ENCODE measurements at places on chromosomes 5 and 9.

GRCh38 chr5:94433397-94434163, 184.8 kb downstream of the KIAA0825 start:
- DNase-seq, result peak; percentile 67

DNA sequence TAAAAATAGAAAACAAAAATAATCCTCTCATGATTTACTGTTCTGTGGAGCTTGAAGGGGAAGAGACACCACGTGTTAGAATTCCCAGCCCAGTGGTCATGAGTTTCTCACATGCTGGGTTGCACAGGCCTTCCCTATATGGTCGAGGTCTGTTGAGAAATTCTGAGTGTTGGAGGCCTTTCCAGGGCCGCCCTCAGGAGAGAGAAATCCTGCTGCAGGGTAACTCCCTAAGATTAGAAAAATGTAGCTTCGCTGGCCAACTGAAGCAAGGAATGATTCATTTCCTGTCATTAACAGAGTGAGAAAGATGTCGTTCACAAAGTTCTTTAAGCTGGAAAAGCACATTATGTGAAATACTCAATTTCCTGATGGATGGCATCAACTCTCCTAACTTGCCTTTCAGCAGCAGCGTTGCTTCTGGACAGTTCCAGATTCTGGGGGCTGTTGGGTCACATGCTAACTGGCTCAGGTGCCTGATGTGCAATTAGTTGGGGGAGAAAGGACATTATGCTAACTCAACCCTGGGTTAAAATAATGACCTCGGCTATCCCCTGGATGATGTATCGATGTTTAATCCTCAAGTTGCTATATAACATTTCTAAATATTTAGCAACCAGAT, 104.8 kb upstream of the CD180 start:
- DNase-seq, result peak; percentile 66

- no peak for DNase-seq
Measured at GRCh38 chr5:128842241-128842640, 123.0 kb upstream of the SLC27A6 start.

DNA sequence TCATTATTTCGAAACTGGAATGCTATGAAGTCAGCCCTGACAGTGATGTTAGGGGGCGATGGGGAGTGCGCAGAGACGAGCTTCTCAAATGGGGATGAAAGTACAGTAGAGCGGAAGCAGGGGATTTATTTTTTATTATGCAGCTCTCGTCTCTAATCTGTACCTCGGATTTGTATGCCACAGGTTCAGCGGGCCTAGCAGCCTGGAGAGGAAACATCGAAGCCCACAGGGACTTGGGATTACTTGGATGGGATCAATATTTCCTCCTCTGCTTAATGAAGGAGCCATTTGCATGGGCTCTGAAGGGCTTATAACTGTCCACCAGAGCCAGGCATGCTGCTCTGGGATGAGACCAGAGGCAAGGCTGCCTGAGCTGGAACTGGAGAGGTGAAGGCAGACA, 133.5 kb upstream of the RAPGEF1 start:
- no peak for DNase-seq

- DNase-seq, result no peak
Measured at GRCh38 chr5:65261499-65261898, 220.2 kb downstream of the ADAMTS6 start.

- DNase-seq, result peak; percentile 83
Measured at GRCh38 chr5:108642170-108642906, 105.4 kb upstream of the FER start.

GRCh38 chr5:151719228-151720000, 32.7 kb upstream of the SPARC start:
- peak; percentile 40 for DNase-seq

GRCh38 chr9:123450996-123451395, 95.0 kb downstream of the CRB2 start:
- no peak for DNase-seq

DNA sequence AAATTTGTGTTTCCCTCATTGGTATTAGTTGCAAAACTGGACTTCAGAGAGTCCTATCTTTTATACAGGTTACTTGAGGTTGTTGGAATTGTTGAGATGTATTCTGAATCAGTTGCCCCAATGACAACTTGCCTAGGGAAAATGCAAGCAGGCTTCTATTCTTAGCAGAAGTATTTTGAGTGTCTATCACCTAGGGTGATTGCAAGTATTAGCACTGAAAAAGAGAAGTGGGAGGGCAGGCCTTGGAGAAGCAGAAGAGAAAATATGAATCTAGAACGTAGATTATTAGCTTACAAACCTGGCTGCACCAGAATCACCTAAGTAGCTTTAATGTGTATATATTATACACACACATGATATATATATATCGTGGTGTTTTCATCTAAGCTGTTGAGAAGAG, 43.2 kb downstream of the ADAMTS12 start:
- DNase-seq, result no peak

DNA sequence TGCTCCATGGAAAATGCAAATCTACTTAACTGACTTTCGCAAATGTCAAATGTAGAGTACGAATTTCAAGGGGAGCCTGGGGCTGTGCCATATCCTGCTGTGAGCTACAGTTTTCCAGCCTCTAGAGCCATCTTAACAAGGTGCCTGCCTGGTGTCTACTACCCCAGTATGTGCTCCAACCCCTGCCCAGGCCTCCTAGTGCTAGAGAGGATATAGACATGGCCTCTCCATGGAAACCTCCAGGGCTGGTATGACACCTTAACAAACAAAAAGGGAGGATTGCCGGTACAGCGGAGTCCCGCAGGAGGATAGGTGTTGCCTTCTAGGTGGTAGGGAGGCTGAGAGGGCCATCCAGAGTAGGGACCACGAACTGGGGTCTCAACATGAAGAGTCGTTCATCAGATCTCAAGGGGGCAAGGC, 13.6 kb upstream of the IL3 start:
- DNase-seq, result no peak

DNA sequence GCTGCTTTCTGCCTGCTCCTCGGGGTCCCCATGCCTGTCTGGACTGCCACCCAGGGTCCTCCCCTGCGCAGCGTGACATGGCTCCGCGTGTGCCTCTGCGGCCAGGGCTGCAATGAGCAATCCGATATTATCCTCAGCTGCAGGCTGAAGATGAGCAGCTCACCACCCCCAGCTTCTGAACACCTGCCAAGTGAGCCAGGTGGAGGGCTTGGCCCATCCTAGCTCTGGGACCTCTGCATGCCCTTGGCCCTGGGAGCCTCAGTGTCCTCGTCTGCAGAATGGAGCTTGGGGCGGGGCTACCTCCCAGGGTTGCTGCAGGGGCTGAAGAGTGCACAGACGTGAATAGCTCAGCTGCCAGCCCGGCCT, 4.1 kb upstream of the MYMK start:
- no peak for DNase-seq

DNA sequence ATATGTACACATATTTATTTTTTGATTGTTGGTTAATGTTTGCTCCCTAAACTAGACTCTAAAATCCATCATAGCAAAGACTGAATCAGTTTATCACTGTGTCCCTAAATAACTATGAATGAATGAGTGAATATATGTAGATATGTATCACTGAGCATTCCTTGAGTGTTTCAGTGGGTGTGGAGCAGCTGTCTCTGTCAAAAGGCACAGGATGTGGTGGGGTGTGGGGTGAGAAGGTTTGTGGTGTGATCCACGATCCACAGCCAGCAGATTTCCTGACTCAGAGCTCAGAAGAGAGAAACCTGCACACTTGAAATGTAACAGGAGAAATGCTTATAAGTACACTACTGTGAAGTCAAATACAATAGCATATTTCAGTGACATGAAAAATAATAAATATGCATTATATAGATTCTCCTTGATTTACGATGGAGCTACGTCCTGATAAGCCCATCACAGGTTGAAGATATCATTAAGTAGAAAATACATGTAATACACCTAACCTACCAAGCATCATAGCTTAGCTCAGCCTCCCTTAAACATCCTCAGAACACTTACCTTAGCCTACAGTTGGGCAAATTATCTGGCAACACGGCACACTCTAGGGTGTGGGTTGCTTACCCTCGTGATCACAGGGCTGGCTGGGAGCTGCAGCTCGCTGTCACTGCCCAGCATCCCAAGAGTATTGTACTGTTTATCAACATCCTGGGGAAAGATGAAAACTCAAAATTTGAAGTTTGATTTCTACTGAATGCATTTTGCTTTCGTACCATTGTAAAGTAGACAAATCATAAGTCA, 287.0 kb downstream of the GAS1 start:
- DNase-seq, result peak; percentile 7

- DNase-seq, result peak; percentile 24
Measured at GRCh38 chr5:166165596-166165995, 2125.8 kb upstream of the WWC1 start.

DNA sequence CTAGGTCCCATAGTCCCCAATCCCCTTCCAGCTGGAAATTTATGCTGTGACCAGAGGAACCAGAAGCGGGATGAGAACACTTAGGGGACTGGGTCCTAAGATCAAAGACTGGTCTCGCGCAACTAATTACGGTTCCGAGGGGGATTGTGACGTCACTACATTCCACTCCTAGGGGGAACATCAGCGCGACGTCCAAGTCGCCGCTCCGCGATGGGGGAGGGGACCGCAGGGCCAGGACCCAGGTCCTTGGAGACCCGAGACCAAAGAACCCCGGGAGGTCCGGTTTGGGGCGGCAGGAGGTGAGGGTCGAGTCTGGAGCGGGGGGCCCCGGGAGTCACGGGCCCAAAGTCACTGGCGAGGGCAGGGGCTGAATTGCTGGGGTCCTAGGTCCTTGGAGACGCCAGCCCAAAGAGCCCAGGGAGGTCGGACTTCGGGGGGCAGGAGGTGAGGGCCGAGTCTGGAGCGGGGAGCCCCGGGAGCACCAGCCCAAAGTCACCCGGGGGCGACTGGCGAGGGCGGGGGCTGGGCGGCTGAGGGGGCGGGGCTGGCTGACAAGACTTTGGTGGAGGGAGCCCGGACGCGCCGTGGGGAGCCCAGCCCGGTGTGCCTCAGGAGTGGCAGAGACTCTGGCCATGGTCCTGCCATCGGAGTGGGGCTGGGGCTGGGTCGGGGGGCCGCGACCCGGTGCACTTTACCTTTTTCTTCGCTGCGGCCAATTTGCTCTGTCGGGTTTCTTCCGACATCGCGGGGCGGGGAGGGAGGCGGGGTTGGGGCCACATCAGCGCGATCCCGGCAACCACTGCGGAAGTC, at the start of gene GOLGA2:
Gene GOLGA2 (minus strand): TSS at position 810 of the 810 bp plus-strand sequence. CDS start 31 bp downstream, at position 779.
- DNase-seq, result peak; percentile 52

DNA sequence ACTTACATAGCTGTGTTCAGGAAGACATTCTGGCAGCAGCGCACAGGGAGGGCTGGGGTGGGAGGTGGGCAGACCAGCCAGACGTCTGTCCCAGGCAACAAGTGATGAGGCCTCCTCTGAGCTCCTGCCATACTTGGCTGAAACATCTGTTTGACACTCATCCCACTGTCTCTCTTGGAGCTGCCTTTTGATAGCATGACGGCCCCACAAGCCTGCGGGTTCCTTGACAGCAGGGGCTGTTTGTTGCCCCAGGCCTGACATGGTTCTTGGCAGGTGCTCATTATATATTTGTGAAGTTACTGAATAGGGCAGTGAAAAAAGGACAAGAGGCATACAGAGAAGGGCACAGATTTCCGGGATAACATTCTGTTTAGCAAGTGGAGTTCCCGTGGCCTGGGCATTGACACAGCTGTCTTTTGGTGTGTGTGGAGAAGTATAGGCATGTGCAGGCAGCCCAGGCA, 22.2 kb upstream of the B4GALT1 start:
- no peak for DNase-seq

- no peak for DNase-seq
Measured at GRCh38 chr5:140420226-140420570, 18.6 kb downstream of the ANKHD1 start.

DNA sequence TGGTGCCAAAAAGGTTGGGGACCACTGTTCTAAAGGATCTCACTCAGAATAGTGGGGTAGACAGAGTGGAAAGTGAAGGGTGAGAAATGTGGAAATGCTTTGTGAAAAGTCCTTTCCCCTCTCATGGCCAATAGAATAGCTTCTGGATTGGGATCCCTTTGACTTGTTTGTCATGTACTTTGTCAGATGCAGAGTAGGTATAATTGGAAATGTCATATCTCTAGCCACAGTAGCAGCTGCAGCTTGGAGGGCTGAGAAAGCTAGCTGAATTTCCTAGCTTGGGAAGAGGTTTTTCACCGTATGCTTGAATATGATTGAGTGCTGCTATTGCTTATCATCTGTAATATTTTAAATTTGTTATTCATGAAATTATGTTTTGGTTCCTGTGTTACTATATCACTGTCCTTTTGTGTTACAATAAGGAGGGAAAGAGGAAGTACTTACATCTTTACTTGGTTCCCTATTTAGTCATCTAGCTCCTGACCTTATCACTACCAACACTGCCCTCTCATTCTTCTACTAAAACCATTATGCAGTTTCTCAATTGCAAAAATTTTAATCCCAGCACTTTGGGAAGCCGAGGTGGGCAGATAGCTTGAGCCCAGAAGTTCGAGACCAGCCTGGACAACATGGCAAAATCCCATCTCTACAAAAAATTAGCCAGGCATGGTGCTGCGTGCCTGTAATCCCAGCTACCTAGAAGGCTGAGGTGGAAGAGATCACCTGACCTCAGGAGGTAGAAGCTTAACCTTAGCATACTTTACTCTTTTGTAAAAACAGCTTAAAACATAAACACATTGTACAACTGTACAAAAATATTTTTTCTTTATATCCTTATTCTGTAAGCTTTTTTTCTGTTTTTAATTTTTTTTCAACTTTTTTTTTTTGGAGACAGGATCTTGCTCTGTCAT, 12.4 kb downstream of the SLC30A5 start:
- DNase-seq, result peak; percentile 90

GRCh38 chr5:17292434-17293015, 75.1 kb downstream of the BASP1 start:
- no peak for DNase-seq

DNA sequence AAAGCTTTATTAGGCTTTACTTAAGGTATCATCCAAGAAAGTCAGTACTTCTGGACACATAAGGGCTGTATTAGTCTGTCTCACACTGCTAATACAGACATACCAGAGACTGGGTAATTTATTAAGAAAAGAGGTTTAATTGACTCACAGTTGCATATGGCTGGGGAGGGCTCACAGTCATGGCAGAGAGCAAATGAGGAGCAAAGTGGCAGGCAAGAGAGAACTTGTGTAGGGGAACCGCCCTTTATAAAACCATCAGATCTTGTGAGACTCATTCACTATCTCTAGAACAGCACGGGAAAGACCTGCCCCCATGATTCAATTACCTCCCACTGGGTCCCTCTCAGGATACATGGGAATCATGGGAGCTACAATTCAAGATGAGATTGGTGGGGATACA, 49.2 kb upstream of the SLC44A1 start:
- no peak for DNase-seq

DNA sequence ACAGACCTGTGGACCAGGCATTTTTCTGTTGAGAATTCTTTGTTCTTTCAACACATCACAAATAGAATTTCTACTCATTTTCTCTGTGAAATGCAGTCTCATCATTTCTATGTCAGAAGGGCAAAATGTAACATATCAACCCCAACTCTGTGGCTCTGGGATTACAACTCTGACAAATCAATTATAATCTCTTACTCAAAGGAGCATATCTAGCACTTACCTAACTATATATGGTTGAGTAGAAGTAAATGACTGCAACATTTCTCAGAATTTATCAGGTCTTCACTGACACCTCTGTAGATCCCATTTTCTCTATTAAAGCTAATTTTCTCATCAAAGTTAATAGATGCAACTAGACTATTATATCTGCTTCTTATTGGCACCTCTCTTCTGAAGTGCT, 64.8 kb downstream of the GABRG2 start:
- no peak for DNase-seq

- peak; percentile 61 for DNase-seq
Measured at GRCh38 chr5:139863855-139864558, 68.4 kb downstream of the PSD2 start.
